ENCODE measurements at places on chromosomes 4 and X. TPM values are rescaled to one million over a fixed set of nuclear protein-coding genes. Genes with fewer than 3 reads are reported as not detected.

DNA sequence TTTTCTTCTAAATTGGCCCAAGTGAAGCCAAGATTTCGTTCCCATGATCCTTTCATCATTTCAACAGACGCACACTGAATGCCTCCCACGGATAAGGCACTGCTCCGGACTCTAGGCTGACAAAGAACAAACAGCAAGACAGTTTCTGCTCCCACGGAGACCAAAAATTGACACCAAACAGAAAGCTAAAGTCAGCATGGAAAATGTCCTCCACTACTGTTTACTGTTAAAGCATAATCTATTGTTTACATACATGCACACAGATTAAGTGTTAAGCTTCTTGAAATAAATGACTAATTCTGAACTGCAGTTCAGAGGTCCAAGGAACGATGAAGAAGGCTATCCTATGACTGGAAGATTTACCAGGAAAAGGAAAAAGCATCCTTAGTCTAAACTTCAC lies 199.6 kb downstream of the AASDH start:
- DNase-seq = no peak

GRCh38 chr4:6150046-6150735 lies 50.2 kb downstream of the JAKMIP1 start:
- DNase-seq = no peak

DNA sequence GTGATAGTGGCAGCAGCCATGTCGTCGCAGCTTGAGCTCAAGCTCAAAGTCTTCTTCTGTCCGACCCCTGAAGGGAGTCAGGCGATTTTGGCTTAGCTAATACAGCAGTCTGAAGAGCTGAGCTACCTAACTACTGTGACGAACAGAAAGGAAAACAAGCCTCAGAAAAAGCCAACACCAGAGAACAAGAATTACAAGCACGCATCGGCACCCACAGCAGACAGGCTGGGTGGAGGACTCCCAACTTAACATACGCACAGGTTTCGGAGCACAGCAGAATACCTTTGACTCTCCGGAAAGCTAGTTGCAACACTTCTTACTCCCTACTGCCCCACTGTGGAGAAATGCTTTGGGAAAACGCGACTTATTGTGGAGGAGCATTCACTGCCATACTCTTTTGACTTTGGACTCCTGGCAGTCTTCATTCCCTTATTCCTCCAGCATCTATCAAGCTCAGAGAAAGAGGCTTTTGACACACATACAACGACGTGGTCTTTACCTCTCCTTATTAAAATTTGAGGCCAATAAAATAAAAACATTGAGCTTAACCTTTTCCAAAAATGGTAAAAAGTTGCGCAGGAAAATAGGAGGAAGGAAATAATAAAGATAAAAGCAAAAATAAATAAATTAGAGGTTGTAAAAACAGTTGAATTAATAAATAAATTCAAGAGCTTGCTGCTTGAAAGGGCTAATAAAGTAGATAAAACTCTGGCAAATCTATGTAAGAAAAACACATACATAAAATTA lies 41.3 kb upstream of the GPC3 start:
- DNase-seq = no peak

- no peak for DNase-seq
Observed at GRCh38 chr4:154609532-154609931, 2.9 kb downstream of the FGG start.

DNA sequence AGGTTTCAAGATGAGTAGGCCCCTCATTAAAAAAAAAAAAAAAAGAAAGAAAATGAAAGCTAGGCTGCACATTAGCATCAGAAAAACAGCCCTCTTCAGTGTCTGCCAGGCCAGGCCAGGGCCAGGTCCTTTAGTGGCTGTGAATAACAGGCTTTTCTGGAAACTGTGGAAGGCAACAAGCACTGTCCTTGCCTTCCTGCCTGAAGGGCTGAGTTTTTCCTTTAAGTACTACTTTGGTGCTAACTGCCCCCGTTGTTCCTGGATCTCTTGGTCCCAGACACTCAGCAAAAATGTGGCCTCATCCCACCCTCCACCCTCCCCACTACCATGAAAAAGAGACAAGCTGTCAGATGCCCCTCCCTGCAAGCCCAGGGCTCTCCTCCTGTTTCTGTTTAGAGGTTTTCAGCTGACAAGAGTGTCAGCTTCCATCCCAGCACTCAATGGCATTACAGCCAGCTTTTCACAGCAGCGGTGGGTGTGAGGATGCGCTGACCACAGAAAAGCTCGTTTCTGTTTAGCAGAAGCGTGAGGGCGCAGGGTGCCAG lies 174.2 kb downstream of the NHS start:
- no peak for DNase-seq

GRCh38 chr4:76781698-76782595 lies 116.0 kb downstream of the SOWAHB start:
- DNase-seq = no peak

DNA sequence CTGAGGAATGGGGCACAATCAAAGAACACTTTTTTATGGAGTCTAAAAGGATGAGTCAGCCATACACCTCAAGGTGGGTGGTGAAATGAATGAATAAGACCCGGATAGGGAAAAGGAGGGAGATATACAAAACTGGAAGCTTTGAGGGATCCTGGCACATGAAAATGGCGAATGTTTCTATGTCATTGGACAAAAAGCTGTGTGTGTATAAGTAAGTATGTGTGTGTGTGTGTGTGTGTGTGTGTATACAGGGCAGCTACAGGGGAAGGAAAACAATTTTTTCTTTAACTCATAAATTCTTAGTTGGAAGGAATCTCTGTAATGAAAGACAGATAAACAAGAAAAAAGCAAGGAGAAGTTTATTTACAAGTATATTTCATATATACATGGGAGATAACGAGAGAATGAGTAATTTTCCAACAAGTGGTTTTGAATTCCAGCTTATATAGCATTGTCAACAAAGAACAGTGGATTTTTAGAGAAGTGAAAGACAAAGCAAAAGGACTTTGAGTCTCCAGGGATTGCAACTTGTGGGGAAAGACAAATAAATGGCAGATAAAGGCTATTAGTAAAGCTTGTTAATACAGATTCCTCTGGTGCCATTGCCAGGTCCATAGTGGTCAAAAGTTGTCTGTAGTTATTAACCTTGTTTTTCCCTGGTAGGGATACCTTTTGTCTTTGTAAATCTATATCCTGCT lies 99.7 kb downstream of the MMRN1 start:
- no peak for DNase-seq

DNA sequence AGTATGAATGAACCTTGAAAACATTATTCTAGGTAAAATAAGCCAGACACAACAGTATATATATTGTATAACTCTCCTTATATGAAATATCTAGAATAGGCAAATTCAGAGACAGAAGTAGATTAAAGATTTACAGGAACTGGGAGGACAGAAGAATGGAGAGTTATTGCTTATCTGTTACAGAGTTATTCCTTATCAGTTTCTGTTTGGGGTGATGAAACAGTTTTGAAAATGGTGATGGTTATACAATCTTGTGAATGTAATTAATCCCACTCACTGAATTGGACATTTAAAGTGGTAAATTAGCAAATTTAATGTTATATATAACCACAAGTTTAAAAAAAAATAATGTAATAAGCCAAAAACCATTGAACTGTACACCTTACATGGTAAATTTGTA lies 14.5 kb upstream of the EXOC1 start:
- no peak for DNase-seq

DNA sequence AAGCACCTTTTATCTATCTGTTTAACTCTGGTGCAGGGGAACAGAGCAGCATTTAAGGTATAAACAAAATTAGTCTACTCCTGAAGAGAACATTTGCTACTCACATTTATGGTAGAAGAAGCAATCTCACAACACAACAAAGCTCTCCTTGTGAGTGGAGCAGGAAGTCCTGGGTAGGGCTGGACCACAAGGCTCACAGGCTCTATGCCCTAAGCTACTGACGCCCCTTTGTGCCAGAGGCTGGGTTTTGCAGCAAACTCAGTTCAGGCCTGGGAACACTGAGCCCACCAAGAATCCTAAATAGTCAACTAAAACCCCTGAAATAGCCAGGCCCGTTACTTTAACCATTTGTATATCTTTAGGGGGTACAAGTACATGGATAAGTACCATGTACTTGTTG lies 4.7 kb upstream of the ZXDB start:
- no peak for DNase-seq

DNA sequence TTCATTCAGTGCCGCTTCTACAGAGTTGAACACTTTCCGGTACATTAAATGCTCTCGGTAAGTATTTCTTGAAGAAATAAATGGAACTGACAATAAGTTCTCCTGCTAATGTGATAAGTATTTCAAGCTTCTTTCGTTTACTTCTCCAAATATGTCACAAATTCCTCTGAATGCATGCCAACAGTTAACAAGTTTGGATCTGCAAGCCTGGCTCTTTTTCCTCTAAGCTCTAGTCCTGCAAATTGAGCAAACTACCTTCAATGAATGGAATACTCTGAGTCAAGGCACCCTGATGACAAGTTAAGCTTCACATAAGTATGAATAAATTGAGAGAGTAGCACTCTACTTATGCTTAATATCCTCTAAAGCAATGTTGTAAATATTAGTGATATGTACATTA lies 403.6 kb downstream of the PDGFC start:
- DNase-seq = no peak

- DNase-seq = no peak
Observed at GRCh38 chr4:107988763-107989035, 990 bp upstream of the HADH start.

DNA sequence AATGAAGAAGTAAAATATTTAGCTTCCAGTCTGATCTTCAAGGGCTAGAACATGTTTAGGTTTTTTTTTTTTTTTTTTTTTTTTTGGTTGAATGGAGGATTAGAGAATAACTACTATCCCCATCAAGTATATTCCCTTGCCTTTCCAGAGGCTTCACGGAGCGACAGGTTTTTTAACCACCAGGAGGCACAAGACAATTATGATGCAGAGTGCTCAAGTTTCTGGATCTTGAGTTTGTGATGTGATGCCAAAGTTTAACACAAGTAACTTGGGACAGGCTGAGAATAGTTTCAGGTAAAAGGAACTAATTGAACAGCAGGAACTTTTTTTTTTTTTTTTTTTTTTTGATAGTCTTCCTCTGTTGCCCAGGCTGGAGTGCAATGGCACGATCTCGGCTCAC lies 30.3 kb downstream of the CCNI start:
- no peak for DNase-seq

DNA sequence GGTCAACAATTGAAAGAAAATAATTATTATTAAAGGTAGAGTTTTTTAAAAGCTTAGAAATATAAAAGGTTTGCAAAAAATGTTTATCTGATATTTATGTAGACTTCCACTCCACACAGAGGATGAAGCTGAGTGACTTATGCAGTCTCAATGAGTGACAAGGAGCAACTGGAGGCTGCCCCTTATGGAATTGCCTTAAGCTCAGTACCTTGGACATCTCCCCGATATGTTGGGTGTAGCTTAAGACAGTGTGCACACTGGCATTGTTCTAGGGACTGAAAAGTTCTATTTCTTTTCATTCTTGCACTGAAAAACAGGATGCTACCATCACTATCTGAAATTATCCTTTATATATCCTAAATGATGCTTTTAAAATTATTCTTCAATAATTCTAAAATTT lies 292.1 kb downstream of the PRDM5 start:
- DNase-seq = no peak

GRCh38 chrX:108322234-108322633 lies 116.0 kb downstream of the COL4A6 start:
- DNase-seq = no peak

DNA sequence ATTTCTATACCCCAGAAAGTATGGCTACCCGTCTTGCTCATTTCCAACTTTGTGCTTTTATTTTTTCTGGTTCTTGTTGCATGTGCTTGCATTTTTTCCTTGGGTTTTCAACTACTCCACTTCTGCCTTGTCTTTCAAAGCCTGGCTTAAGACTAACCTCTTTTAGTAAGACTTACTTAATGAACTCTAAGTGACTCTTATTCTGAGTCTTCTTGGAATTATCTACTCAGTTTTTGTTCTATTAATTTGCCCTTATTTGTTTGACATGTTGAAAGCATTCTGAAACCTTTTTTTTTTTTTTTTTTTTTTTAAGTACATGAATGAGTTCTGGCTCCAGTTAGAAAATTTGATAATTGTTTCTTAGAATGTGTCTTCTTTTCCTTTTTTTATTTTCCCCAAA lies 74.8 kb downstream of the SLIT2 start:
- no peak for DNase-seq

DNA sequence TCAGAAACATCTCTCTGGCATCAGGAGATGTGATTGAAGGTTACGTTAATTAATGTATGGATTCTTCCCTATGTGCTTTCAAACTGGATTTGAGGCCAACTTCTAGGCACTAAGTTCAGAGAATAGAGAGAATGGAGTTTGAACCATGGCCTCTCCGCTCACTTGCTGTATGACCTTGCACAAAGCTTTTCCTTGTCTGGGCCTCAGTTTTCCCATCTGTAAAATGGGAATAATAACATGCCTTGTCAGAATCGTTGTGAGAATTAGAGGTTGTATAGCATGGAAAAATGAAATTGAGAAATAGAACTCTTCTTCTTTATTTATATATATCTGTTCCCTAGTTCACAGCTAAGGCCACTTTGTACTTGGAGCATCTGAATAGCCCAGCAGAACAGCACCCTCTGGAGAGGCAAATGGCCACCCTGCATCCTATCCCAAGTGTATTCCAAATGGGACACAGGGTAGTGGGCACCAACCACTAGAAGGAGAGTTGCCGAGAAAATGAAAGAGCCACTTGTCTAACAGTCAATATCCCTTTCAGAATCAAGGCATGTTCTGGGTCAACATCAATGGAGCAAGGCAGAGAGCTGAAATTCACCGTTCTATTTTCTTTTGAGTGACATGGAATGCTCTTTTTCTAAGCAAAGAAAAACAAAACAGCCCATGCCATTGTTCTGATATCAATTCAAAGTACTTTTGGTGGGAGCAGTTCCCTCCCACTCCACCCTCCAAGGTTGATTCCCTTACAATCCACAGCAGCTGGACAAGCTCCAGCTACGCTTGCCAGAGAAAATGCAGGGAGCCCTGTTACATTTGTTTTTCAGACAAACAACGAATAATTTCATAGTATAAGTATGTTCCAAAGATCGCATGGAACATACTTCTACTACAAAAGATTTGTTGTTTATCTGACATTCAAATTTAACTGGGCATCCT lies 23.3 kb upstream of the MTM1 start:
- no peak for DNase-seq

DNA sequence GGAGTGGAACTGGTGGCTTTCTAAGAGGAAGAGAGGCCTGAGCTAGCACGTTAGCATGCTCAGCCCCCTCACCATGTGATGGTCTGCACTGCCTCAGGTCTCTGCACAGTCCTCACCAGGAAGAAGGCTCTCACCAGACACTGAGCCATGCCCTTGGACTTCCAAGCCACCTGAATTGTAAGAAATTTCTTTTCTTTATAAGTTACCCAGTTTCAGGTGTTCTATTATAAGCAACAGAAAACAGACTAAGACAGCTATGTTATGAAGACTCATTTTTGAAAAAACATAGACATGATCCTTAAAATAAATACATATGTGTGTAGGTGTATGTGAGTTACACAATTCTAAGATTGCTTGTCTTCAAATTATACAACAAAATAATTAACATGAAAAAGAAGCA lies 74.7 kb downstream of the CEP44 start:
- no peak for DNase-seq

STATH gene
- not detected for total RNA-seq

PPP4R3C gene
- total RNA-seq = not detected

PABPC1L2B gene
- total RNA-seq = not detected

ADGRG2 gene
- total RNA-seq = not detected

MAGEB1 gene
- total RNA-seq = not detected

FUNDC2 gene
- total RNA-seq = 56.2 TPM

RRH gene
- 0.61 TPM for total RNA-seq

DUX4 gene
- not detected for total RNA-seq

COX18 gene
- total RNA-seq = 11.7 TPM
